ENCODE measurements at places on chromosomes 2 and 18. TPM values are rescaled to one million over a fixed set of nuclear protein-coding genes. Genes with fewer than 3 reads are reported as not detected.

The SULT1C4 gene
- total RNA-seq = not detected

The EFEMP1 gene
- not detected for total RNA-seq

The ANKRD23 gene
- 8.8 TPM for total RNA-seq

DNA sequence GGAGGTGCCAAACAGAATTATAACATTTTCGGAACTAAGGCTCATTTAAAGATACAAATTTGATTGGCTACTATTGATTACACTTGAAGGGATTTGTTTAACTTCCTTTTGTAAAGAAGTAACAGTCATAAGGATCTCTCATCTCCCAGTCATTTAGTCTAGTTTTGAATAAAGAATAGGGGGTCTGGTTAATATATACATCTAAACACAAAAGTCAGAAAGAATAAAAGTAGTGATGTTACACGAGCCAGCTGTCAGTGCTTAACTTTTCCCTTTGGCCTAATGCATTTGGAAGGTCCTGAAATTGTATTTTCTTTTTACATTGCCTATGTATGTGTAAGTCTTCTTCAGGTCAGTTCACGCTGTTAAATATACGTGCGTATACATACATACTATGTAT lies 8.1 kb downstream of the SEPTIN2 start:
- DNase-seq = no peak

DNA sequence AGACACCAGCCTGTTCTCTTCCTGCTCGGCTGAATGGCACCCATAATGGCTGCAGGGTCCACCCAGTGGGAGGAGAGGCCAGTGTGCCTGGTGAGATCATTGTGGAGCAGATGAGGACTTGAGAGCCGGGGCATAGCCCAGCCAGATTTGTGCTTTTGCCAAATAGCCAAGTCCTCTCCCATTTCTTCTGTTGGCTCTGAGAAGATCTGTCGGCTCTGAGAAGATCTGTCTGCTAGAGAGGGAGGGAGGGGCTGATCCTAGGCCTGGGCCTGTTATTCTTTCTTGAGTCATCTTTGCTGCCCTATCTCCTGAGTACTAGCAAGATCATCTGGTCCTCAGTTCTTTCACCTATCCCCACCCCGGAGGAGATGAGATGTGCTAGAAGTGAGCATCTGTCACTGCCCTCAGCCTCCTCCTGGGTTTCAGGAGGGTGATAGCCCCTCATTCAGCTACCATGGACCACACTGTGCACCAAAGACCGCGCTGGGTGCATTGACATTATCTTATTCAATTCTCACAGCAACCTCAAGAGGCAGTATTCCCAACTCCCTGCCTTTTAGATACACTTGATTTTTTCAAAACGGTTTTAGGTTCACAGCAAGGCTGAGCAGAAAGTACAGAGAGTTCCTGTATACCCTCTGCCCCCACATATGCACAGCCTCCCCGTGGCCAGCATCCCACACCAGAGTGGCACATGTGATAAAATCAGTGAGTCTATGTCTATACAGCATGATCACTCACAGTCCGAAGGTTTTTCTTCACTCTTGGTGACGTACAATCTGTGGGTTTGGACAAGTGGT lies 98.6 kb downstream of the CAPN13 start:
- no peak for DNase-seq

DNA sequence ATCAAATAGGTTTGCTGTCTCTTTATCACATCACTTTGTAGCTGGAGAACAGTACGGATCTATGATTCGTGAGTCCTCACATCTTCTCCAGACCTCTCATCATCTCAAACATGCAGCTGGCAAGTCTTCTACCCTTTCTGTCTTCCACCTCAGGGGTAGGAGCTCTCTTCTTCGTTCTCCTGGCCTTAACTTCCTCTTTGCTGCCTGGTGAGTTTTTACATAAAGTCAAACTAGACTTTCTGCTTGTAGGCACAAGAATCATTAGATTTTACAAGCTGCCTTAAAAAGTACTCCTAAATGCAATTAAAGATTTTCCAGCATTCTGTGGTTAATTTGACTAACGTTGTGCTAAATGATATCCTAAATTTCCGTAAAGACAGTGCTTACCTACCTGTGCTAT lies 43.7 kb upstream of the TANK start:
- DNase-seq = no peak

DNA sequence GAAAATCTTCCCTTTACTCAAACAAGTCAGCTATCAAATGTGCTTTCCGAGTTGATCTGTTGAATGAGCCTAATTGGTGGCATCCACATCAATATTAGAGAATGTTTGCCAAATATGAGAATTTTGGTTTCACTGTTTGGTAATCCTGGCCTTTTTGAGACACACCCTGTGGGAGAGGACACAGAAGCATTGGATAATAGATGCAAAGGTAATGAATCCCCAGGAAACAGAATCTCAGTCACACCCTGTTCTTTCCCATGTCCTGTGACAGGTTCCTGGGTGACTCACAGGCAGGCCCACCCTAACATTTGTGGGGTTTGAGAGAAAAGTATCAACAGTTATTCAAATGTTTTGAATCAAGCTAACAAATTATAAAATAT lies 99.8 kb upstream of the PELI1 start:
- no peak for DNase-seq

DNA sequence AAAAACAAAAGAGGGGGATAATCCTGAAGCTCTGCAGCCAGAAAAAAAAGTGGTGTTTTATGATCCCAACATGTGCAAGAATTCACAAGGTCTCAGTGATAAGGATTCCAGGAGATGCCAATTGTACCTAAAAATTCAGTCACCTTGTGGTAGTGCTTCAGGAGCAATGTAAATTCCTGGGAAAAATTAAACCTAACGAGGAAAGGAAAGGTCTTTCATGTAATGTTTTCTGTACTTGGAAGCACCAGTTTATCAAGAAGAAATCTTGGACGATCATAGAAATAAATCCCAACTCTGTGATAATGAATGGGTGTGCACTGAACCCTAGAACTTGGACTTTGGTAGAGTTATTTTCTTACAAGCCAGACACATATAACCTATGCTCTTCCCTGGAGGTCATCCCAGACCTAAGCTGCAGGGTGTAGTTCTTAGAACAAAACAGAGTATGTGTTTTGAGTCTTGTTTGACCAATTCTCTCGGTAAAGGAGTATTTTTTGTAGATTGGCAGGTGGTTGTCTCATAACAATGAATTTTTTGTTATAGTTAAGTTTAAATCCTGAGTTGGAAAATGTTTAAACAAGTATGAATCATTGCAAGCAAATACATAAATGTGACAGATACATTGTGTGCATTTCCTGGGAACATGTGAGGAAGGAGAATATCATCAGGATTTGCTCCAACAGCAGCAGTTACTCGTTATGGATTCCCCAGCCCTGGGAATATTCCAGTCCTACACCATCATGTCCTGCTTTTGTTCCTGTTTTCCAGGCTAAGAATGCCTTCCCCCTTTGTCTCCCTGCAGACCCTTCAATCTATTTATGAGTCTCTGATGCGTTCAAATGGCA lies 224.6 kb downstream of the NAPG start:
- no peak for DNase-seq

Measured in activated T-helper 1 cell treated with anti-CD3 and anti-CD28 coated beads, Interleukin-12 subunit alpha, Interleukin-12 subunit beta, Interleukin-2, Interleukin-4 antibody, amounts not matched to agents 30 ng/mL and 10 ng/mL and 1 ng/mL, durations not matched to agents 14 hours and 24 hours and 36 hours (primary cell).